Calu3 (cell line): ENCODE measurements at places on chromosomes 4 and X.

DNA sequence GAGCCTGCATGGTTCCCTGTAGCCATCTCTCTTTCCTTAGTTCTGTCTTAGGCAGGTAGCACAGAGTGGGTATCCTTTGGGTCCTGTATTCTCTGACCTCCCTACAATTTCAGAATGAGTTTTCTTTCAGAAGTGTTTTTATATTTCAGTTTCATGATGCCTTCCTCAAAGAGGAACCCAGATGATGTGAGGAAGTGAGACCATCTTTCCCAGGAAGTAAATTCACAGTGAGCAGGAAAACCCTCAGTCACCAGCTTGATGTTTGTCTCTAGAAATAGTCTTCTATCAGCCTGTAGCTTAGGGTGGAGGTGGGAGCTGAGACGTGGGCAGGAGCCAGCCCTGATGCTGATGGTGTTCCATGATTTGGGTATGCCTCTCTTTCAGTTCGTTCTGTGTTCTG, 16.9 kb downstream of the PLAC1 start:
- DNase-seq = no peak
- no peaks in the 10 kb centered on the region for H3K4me1 ChIP-seq
- H3K27me3 ChIP-seq = peaks cover 54% of the 10 kb centered on the region
- no peaks in the 10 kb centered on the region for H3K36me3 ChIP-seq
- no peak overlapping the region for H3K4me3 ChIP-seq
- H3K27ac ChIP-seq = no peak overlapping the region

DNA sequence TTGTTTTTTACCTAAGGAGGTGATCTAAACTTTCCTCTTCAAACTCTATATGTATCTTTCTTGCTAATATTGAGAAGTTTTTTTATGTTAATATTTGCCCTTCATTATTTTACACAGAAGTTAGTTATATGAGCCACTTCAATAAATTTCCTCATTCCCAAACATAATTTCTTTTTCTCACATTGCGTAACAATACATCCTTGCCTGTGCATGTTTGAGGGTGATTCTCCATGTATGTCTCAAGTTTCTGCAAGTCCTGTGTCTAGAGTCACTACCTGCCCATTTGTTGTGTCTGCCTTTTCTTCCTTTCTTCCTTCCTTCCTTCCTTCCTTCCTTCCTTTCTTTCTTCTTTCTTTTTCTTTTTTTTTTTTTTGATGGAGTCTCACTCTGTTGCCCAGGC, 2057.9 kb downstream of the PCDH7 start:
- H3K27ac ChIP-seq = no peak overlapping the region
- H3K4me1 ChIP-seq = no peaks in the 10 kb centered on the region
- H3K36me3 ChIP-seq = no peaks in the 10 kb centered on the region
- H3K4me3 ChIP-seq = no peak overlapping the region

DNA sequence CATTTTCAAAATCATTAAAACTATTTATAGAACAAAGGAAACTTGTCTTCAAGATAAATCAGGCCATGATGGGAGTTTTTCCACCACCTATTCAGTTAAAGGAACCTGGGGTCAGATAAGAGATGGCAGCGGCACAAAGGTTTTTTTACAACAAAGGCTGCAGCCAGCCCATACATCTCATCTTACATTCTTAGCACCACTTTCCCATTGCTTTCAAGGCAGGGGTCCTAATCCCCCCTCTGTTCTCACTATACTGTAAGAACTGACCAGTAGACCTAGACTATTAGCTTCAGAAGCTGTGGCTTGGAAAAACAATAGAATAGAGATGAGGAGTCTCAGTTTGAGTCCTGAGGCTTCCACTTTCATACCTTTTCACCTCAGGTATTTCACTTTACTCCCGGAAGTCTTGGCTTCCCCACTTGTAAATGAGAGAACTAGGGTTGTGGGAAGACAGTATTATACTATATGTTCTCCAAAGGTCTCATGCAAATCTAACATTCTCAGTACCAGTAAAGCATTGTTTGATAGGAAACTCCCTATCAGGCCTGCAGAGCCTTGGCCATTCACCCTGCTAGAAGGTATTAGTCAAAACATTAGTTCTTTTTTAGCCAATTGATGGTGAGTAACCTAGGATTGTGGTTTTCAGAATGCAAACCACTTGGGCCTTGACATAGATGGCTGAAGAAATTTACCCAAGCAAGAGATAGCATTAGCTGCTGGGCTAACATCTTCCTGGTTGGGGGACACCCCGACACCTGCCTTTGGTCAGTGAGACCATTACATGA, 182.9 kb upstream of the PBDC1 start:
- H3K27ac ChIP-seq = no peak overlapping the region
- no peaks in the 10 kb centered on the region for H3K36me3 ChIP-seq
- no peak for DNase-seq
- no peaks in the 10 kb centered on the region for H3K27me3 ChIP-seq

GRCh38 chrX:48927123-48927522, 8.3 kb upstream of the PIM2 start:
- no peak overlapping the region for H3K27ac ChIP-seq
- H3K4me1 ChIP-seq = no peaks in the 10 kb centered on the region
- no peaks in the 10 kb centered on the region for H3K27me3 ChIP-seq
- DNase-seq = no peak
- H3K4me3 ChIP-seq = no peak overlapping the region

DNA sequence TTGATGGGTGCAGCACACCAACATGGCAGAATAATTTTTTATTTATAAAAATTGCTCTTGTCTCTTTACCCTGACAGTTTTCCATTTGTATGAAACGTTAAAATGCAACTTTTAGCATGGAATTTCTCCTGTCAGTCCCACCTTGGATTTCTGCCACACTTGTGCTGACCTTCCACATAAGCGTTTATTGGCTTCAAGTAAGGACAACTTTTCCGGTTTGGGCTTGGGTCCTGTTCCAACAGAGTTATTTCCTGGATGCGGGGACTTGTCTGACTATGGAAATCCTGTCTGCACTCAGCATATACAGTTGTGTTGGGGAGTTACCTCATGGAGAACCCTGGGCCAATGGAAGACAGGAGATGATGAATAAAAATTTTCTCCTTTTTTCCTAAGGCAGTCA, 294.7 kb downstream of the NAF1 start:
- no peak overlapping the region for H3K27ac ChIP-seq
- H3K27me3 ChIP-seq = no peaks in the 10 kb centered on the region
- no peak overlapping the region for H3K4me3 ChIP-seq

DNA sequence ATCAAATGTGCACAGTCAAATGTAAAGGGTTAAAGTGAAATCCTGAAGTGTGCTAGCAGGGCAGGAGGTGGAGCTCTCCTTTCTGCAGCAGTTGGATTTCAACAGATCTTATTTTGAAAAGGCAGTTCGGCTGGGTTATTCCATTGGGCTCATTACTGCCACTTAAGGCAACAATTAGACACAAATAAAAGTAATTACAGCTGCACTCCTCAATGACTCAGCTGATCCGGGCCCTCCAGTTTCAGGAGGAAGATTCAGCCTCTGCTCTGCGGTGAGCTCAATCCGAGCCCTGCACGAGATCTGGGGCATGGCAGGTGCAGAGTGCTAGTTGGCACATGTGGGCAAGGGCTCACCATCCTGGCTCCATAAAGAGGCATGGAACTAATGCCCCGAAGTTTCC, 85.4 kb downstream of the PHKA2 start:
- H3K36me3 ChIP-seq = no peaks in the 10 kb centered on the region
- no peaks in the 10 kb centered on the region for H3K4me1 ChIP-seq
- no peak for DNase-seq
- no peaks in the 10 kb centered on the region for H3K27me3 ChIP-seq

GRCh38 chr4:101259876-101260275, 87.5 kb downstream of the PPP3CA start:
- no peak overlapping the region for H3K27ac ChIP-seq
- H3K4me3 ChIP-seq = no peak overlapping the region
- H3K27me3 ChIP-seq = no peaks in the 10 kb centered on the region
- DNase-seq = no peak

DNA sequence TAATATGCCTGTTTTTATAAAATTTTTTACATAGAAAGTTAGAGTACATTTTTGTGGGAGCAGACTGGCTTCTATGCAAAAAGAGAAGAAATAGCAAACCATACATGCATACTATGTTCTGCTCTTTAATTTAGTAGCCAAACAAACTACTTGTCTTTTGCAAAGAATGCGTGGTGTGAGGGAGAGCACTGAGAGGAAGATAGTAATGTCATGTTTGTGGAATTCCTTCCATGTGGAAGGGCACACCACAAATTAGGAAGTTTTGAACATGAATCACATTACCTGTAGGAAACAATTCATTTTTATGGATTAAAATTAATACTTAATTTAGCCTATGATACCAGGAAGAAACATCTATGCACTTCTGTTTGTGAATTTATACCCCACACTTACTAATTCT, 1529.1 kb upstream of the ADGRL3 start:
- no peak overlapping the region for H3K27ac ChIP-seq
- H3K36me3 ChIP-seq = no peaks in the 10 kb centered on the region
- H3K27me3 ChIP-seq = no peaks in the 10 kb centered on the region

GRCh38 chrX:40096395-40097091, 1.2 kb downstream of the BCOR start:
- H3K4me1 ChIP-seq = peaks cover 31% of the 10 kb centered on the region
- H3K4me3 ChIP-seq = peak overlapping the region; percentile 83
- peaks cover 62% of the 10 kb centered on the region for H3K36me3 ChIP-seq
- DNase-seq = peak; percentile 45
- peaks cover 24% of the 10 kb centered on the region for H3K27me3 ChIP-seq

- H3K4me1 ChIP-seq = no peaks in the 10 kb centered on the region
- no peaks in the 10 kb centered on the region for H3K27me3 ChIP-seq
- H3K36me3 ChIP-seq = peaks cover 6% of the 10 kb centered on the region
- H3K27ac ChIP-seq = no peak overlapping the region
- no peak for DNase-seq
- no peak overlapping the region for H3K4me3 ChIP-seq
These were observed 13.0 kb downstream of the MOSPD2 start for GRCh38 chrX:14886252-14886651.

DNA sequence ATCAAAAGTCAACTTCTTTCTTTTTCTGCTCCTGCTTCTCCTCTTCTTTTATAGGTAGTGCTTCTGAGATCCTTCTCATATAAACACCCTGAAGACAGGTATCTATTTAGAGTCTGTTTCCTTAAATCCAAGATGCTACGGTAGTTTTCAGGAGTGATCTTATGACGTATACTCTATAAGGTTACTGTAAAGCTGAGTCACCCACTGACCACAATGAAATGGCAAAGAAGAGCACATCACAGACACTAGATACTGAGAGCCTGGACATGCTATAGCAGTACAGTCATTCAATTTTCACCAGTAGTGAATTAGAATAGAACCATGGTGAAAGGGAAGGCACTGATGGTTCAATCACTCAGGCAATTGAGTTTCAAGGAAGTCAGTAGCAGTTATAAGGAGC, 412.5 kb downstream of the ADAM29 start:
- no peak for DNase-seq
- no peaks in the 10 kb centered on the region for H3K27me3 ChIP-seq
- H3K4me1 ChIP-seq = no peaks in the 10 kb centered on the region
- H3K4me3 ChIP-seq = no peak overlapping the region

GRCh38 chr4:110878956-110879355, 256.1 kb upstream of the PITX2 start:
- H3K27ac ChIP-seq = no peak overlapping the region
- H3K36me3 ChIP-seq = no peaks in the 10 kb centered on the region
- H3K4me3 ChIP-seq = no peak overlapping the region
- no peaks in the 10 kb centered on the region for H3K27me3 ChIP-seq
- peaks cover 12% of the 10 kb centered on the region for H3K4me1 ChIP-seq

GRCh38 chr4:175758050-175759024, 53.7 kb downstream of the GPM6A start:
- H3K36me3 ChIP-seq = no peaks in the 10 kb centered on the region
- no peaks in the 10 kb centered on the region for H3K4me1 ChIP-seq
- DNase-seq = no peak
- no peak overlapping the region for H3K27ac ChIP-seq
- H3K27me3 ChIP-seq = no peaks in the 10 kb centered on the region

DNA sequence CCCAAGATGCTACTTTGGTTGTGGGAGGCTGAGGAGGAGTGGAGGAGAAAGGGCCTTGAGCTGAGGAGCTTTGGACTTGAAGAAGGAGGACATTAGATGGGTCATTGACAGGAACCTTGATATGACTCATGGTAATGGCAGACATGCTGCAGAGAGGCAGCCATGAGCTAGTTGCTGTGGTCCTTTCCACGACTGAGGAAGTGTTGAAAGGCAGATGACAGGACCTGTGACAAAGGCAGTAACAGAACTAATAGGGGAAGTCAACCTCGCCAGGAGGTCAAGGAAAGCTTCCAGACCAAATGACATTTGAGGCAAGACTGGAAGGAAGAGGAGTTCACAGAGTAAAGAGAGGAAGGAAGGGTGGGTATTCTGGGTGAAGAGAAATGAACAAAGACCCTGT, 7.6 kb upstream of the XPNPEP2 start:
- H3K27ac ChIP-seq = no peak overlapping the region
- H3K4me1 ChIP-seq = no peaks in the 10 kb centered on the region
- no peaks in the 10 kb centered on the region for H3K36me3 ChIP-seq
- no peak for DNase-seq
- no peak overlapping the region for H3K4me3 ChIP-seq
- H3K27me3 ChIP-seq = peaks cover 72% of the 10 kb centered on the region

- H3K4me1 ChIP-seq = peaks cover 24% of the 10 kb centered on the region
- DNase-seq = peak; percentile 39
These were observed 48.8 kb downstream of the CLDN34 start for GRCh38 chrX:10015723-10016518.

DNA sequence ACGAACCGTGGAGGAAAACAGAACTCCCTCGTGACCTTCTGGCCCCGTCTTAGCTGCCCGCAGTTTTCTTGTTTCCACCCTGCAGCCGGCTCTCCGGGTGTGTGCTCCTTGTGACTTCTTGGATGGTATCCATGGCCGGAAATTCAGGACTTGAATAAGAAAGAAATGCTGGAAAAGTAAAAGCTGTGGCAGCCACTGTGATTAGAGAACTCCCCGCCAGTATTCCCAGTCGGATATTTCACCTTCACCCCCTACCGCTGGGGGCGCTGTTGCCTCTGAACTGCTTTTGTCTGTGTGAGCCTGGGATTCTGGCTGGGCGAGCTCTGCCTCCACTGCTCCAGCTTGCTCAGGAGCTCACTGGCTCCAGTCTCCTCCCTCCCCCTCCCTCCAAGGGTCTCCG, 41.5 kb upstream of the CYP4V2 start:
- peaks cover 57% of the 10 kb centered on the region for H3K36me3 ChIP-seq
- H3K4me3 ChIP-seq = peak overlapping the region; percentile 75
- H3K27ac ChIP-seq = peak overlapping the region; percentile 99
- H3K4me1 ChIP-seq = peaks cover 25% of the 10 kb centered on the region
- peak; percentile 89 for DNase-seq

- H3K36me3 ChIP-seq = peaks cover 5% of the 10 kb centered on the region
- H3K4me3 ChIP-seq = no peak overlapping the region
- no peaks in the 10 kb centered on the region for H3K4me1 ChIP-seq
- peak; percentile 4 for DNase-seq
These were observed 339.7 kb upstream of the PCDH7 start for GRCh38 chr4:30380404-30380998.

DNA sequence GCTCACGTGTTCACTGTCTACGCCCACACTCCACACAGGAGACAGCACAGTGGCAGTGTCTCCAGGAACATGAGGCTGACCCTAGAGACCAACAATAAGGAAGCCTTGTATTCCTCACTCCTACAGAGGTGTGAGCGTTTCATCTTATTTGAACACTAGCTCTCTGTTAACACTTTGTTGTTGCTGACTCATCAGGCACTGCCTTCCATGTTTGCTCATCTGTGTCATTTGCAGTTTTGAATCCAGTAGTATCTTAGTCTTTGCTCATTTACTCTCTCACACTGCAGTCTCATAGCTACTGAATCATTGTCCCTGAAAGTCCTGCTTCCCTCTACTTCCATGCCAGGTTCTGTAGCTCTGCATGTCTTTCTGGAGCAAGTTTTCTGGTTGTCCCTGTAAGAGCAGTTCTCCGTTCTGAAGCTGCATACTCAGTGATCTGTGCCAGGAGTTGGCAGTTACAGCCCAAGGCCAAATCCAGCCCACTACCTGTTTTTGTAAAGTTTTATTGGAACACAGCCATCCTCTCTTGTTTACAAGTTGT, 80.3 kb upstream of the DCLK2 start:
- H3K27ac ChIP-seq = peak overlapping the region; percentile 35
- H3K27me3 ChIP-seq = no peaks in the 10 kb centered on the region
- DNase-seq = peak; percentile 10
- H3K4me3 ChIP-seq = no peak overlapping the region
- no peaks in the 10 kb centered on the region for H3K36me3 ChIP-seq
- peaks cover 15% of the 10 kb centered on the region for H3K4me1 ChIP-seq
